ENCODE measurements at places on chromosomes 12 and 14. TPM values are rescaled to one million over a fixed set of nuclear protein-coding genes. Genes with fewer than 3 reads are reported as not detected.

DNA sequence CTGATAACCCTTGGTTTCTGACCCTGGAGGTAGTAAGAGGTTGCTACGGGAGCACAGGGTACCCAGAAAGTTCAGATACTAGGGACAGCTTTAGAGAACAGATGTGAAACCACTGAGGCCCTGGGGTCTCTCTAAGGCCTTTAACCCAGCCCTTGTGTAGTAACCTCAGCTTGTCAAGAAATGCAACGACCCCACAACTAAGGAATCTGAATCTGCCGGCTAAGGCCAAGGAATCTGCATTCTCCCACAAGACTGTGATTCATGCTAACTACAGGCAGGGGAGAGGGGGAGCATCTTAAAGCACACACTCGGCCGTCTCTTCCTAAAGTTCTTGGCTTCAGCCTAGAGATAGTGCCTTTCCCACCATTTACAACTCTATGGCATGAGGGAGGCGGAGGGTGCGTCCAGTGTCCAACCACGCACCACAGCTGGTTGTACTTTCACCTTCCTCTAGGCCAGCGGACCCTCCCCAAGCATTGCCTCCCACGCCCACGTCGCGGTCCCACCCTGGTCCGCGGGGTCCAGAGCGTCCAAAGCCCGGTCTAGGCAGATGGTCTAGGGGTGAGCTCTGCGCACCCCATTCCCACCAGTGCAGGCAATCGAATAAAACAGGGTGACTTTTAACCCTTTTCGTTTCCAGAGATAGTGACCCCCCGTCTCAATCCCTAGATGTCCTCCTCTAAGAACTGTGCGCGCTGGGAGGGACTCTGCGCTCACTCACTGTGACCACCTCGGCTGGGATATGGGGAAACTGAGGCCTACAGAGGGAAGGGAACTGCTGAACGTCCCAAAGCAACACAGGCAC lies 735 bp upstream of the VASH1 start:
- DNase-seq = no peak

Gene SCN8A
- polyA plus RNA-seq = 0.25 TPM

- DNase-seq = no peak
Measured at GRCh38 chr12:70240673-70241072, 2.6 kb upstream of the CNOT2 start.

Gene PLCZ1
- polyA plus RNA-seq = not detected

DNA sequence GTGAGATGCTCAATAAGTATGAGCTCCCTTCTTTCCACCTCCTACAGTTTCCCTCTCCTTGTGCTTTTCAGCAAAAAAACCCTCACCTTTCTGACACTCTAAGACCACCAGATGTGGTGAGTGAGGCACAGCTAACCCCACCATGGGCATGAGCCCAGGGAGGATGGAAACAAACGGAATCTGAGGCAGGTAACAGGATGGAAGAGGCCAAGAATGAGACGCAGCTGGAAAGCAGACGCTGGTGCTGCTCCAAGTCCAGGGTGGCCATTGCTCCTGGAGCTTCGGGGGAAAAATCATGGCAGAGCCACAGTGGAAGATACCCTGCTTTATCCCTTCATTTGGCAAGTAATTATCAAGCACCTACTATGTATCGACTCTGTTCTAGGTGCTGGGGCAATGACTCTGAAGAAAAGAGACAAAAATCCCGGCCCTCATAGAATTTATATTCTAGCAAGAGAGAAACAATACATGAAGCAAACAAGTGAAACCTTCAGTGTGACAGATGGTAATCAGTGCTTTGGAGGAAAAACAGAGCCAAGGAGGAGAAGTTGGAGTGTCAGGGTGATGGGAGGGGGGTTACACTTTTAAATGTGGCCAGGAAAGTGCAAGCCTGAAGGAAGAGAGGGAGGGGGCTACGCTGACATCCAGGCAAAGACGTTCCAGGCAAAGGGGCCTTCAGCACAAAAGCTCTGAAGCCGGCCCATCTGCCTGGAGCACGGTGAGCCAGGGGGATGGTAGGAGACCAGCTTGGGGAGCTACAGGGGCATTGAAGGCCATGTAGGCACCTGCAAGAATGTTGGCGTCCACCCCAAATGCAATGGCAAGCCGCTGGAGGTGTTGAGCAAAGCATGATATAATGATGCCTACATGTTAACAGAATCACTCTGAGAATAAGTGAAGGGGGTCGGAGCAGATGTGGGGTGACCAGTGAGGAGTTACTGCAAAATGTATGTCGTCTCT lies 154.2 kb downstream of the DPF3 start:
- DNase-seq = no peak

Gene PELI2
- 3.4 TPM for polyA plus RNA-seq

DNA sequence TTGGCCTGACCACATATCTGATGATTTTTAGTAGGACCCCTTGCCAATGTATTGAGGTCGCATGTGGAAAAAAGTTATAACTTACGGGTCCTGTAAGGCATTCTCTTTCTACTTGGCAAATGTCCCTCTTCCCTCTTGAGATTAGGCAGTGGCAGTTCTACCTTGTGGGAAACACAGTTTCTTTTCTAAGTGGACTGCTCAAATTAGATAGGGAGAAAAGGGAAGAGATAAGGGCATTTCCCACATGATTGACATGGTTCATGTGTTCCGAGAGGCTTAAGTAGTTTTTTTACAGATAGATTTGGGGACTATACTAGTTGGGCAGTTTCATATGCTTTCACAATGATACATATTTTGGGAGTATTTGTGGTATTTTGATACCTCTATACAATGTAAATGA lies 154.7 kb downstream of the FBXL14 start:
- DNase-seq = no peak

Gene PTGDR
- polyA plus RNA-seq = 0.37 TPM

DNA sequence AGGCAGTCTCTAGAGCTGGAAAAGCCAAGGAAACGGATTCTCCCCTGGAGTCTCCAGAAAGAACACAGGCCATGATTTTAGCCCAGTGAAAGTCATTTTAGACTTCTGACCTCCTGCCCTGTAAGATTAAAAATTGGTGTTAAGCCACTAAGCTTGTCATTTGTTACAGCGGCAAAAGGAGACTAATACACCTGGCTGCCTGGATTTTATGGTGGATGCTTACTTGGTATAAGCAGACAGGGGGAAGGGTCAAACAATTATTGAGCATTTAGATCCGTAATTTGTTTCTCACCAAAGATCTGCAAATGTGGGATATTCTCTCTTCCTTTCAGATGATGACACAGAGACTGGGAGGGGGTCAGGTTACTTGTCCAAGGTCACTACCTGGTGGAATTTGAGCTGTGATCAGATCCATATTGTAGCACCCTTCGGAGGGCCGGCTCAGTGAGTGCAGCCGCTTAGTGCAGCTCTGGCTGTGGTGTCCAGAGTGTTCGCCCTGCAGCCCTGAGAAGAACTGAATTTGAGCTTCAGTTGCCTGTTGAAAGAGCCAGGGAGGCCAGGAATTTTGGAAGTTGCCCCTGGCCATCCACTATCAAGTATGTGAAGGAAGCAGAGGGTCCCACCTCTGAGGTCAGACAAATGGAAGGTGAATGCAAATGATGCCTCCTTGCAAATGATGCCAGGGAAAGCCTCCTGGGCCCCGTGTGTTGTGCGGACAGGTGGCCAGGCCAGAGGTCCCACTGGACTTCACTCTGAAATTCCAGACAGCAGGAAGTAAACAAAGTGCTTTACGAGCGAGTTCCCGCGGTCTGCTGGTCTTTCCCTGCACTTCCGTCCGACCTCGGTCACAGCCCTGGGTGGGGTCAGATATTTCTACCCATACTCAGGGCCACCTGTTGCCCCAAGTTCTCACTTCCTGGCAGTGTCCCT lies 15.1 kb downstream of the GLRX5 start:
- no peak for DNase-seq

Gene KRT78
- not detected for polyA plus RNA-seq

DNA sequence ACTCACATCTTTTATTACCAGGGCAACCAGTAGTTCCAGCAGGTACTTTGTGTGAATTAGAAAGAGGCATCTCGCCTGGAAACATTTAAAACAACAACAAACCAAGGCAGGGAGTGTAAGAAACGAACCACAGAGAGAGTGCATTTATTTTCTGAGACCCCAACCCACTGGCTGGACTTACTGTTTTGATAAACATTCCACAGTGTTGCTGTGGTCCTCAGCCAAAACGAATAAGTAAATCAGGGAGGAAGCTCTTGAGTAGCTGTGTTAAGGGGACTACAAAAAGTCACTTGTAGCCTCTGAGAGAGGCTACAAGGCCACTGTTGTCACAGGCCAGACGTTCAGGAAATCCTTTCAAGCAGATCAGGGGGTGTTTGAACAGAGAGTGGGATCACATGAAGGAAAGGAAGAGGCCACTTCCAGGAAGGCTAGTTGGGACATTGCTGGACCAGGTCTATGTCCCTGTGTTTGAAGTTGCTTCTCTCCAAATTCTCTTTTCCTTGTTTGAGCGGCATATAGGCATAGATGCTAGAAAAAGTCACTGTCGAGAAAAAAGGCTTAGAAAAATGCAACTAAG lies 33.8 kb downstream of the DMAC2L start:
- DNase-seq = no peak

Gene MAP1LC3B2
- 5.5 TPM for polyA plus RNA-seq

- DNase-seq = no peak
Measured at GRCh38 chr14:92223025-92223424, 99.9 kb upstream of the SLC24A4 start.

- no peak for DNase-seq
Measured at GRCh38 chr12:45918818-45919217, 71.6 kb downstream of the SCAF11 start.

Gene GYS2
- 0.06 TPM for polyA plus RNA-seq

DNA sequence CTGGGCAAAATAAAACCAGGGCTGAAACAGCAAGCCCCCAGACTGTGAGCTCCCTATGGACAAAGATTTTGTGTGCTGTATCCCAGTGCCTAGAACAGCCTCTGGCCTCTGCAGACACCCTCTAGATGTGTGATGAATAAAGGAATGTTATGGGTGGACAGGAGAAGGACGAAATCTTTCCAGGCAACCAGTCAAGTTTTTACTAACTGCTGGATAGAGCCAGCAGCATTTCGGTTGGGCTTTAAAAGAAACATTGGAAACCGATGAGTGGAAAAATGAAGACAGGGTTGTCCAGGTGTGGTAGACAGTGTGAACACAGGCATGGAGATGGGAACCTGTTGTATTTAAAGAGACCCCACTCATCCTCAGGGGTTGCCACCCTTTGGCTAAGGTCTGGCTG lies 4.0 kb downstream of the CHGA start:
- DNase-seq = peak; percentile 22

Gene MANSC4
- not detected for polyA plus RNA-seq

DNA sequence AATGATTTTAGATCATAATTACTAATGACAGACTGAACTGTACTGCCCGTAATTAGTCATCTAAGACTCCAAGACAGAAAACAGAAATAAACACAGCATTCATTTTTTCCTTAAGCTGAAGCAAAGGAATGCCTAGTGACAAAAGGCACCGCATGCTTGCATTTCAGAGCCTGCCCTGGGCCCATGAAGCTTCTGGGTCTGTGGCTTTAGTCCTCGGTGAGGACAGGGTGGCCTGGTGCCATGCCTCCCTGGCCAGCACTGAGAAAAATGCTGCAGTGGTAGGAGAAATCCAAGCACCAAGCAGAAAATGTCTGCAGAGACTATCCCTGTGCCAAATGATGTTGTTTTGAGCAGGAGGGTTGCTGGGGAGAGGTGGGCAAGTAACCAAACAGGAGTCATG lies 171.6 kb downstream of the CALM1 start:
- no peak for DNase-seq

Gene STYK1
- not detected for polyA plus RNA-seq

DNA sequence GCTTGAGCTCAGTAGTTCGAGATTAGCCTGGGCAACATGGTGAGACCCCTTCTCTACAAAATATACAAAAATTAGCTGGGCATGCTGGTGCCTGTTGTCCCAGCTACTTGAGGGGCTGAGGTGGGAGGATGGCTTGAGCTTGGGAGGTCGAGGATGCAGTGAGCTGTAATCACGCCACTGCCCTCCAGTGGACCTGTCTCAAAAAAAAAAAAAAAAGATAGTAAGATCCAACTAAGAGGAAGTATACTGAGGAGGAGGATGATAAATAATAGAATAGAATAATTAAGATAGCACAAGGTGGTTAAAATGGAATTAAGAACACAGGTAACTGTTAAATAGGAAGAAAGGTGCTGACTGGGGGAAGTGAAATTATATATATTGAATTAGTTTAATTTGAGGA lies 37.0 kb upstream of the BAZ1A start:
- no peak for DNase-seq

DNA sequence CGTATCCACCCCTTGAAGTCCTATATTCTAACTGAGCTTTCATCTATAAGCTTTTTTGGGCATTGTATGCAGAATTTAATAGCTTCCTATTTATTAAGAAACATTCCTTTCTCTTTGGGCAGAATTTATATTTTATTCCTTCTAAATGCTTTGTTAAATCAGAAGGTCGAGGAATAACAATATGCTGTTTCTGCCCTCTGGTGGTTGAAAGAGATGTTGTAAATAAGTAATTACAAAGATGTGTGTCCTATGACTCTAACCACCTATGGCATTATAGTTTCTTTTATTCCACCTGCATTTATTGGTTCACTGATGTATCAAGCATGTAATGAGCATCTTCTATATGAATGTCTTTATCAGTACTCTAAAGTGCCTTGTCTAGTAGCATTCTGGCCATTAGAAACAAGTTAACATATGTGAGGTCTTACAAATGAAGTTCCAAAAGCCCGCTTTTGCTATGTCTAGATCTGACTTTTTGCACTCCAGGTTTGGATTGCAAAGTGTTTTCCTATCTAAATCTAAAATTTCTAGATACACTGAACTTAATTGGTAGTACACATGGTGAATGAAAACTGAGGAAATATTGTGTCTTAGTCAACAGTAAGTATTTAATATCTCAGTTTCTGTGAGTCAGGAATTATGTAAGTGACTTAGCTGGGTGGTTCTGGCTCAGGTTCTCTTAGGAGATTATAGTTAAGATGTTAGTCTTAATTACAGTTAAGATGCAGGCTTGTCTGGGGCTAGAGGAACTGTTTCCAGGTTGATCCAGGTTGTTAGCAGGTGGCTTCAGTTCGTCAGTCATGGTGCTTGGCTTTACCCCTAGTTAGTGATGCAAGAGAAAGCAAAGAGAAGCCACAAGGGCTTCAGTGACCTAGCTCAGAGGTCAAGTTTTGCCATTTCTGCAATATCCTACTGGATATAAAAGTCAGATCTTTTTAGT lies 57.5 kb downstream of the PLEKHA5 start:
- peak; percentile 41 for DNase-seq

- no peak for DNase-seq
Measured at GRCh38 chr12:2259369-2259768, 206.6 kb downstream of the CACNA1C start.

Gene ETFBKMT
- 3.0 TPM for polyA plus RNA-seq

Gene RSRC2
- polyA plus RNA-seq = 101 TPM

DNA sequence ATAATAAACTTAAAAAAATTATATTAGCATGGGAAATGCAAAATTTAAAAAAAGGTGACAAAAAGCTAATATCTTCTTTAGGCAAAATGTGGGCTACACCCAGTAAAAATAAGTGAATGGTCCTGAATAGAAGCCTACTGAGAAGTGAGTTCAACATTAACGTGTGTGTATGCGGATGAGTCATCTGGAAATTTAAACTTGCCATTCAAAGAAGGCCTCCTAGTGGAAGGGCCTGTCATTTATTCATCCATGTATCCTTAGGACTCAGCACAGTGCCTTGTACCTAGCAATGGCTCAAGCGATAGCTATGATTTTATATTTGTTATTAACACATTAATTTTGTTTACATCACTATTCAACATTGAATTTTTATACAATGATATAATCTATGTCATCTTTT lies 226.2 kb downstream of the NUBPL start:
- DNase-seq = no peak

- no peak for DNase-seq
Measured at GRCh38 chr12:58414398-58414871, 473.1 kb downstream of the ATP23 start.

- no peak for DNase-seq
Measured at GRCh38 chr12:131941116-131941986, 8.4 kb upstream of the EP400 start.

GRCh38 chr14:95250140-95250769 lies 69.5 kb downstream of the CLMN start:
- DNase-seq = no peak

Gene TPPP2
- polyA plus RNA-seq = 0.72 TPM

Gene CLEC9A
- polyA plus RNA-seq = 0.12 TPM

All from hindlimb muscle (tissue), 1 donor.